ENCODE measurements at places on chromosomes 7 and 10.

GRCh38 chr7:142313528-142313927 lies 55.7 kb upstream of the PRSS58 start:
- DNase-seq, result no peak

DNA sequence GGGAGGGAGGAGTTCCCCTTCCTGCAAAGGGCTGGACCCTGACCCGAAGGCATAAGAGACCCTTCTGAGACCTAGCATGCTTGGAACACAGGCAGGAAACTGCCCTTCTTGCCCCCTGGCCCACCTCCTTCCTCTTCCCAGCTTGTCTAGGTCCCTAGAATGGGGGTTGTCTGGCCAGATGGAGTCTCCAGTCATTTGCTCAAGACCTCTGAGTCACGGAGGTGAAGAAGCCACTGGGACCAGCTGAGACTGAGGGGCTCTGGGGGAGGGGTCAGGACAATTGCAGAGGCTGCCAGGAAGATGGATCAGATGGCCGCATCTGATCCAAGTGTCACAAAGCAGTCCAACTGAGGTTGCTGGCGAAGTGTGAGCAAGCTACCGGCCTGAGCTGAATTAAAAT lies 46.2 kb downstream of the COL13A1 start:
- no peak for DNase-seq

DNA sequence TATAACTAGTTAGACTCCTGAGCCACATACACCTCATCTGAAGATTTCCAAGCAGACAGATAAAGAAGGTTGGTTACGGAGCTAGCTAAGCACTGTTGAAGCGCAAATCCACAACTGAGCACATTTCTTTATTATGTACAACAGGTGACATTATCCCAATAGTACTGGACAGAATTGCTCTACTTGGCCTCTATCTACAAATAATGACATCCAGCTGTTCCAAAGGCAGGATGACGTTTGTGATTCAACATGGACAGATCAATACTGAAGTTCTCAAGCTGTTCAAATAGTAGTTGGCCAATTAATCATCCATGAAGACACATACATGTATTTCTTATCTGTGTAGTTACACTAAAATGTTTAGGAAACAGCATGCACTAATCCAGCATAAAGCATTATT lies 101.0 kb downstream of the UBE2H start:
- DNase-seq, result no peak

DNA sequence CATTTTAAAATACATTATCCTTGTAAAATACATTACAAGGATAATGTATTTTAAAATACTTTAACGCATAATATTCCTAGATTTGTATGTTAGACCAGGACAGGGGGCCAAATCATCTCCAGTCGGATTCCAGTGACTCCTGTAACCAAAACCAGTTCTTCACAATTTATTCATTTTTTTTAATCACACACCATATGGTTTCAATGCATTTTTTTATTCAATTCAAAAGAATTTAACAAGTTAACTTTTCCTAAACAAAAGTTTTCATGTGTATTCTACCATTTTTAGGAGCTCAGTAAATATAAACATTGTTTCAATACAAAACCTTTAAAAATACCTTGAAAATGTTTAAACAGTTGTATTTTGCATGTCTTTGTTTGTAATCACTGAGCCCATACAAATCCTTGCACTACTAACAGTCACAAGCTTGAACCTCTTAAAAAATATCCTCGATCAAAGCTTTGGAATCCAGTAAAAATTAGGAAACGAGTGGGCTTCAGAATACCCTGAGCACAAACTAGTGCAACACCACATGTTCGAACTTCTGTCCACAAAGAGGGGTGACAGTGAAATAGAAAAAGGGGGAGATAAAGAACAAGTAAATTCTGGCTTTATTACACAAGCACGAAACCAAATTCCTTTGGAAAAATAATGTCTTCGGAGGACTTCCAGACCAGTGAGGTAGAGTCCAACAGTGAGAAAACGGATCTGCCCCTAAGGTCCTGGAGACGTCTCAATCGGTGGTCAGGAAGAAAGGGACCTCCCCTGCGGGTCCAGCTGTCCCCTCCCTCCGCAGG lies 1.6 kb downstream of the CCDC71L start:
- DNase-seq, result no peak

GRCh38 chr10:48554656-48555055 lies 50.2 kb downstream of the ARHGAP22 start:
- DNase-seq, result no peak

GRCh38 chr10:8951440-8952089 lies 897.1 kb downstream of the GATA3 start:
- DNase-seq, result no peak

GRCh38 chr10:115441907-115442545 lies 348.9 kb downstream of the ATRNL1 start:
- DNase-seq, result no peak

- no peak for DNase-seq
These were observed 35.1 kb upstream of the AKR1E2 start for GRCh38 chr10:4790922-4791321.

DNA sequence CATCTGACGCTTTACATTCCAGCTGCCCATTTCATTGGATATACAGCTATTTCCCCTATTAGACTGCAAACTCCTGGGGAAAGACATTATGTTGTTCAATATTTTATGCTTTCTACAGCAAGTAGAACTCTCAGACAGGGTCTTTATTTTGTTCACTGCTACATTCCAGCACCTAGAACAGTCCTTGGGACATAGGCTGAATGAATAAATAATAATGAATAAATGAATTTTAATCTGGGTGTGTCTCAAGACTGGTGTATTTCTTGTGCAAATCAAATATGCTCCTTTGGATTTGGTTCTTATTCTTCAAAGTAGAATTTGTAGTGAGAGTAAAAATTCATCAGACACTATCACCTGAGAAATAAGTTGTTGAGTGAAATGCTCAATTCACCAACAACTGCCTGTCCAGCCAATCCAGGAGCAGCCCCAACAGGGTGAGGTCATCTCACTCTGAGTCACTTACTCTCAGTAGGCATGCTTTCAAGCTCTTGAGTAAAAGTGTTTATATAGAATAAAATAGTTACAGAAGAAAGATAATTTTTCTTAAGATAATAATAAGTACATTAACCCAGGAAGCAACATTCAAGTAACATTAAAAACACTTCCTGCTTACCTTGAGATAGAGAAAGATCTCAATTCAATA lies 287.5 kb upstream of the NPVF start:
- DNase-seq, result no peak

DNA sequence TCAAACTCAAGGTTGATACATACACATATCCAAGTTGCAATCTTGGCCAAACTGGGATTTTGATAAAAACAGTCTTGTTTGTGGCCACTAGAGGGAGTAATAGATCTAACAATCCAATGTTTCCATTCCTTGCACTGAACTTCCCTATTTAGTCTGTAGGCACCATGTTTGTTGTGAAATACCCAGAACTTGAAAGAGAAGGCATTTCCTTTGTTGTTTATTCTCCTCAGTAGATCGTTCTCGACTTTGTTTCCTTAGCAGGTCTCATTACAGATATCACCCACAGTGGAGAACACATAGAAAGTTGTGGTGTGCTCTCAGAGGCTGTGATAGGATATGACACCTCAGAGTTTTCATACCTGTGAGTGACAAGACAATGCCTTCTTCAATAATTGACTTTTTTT lies 70.3 kb upstream of the MXI1 start:
- no peak for DNase-seq

GRCh38 chr7:11170863-11171568 lies 197.3 kb downstream of the PHF14 start:
- no peak for DNase-seq

DNA sequence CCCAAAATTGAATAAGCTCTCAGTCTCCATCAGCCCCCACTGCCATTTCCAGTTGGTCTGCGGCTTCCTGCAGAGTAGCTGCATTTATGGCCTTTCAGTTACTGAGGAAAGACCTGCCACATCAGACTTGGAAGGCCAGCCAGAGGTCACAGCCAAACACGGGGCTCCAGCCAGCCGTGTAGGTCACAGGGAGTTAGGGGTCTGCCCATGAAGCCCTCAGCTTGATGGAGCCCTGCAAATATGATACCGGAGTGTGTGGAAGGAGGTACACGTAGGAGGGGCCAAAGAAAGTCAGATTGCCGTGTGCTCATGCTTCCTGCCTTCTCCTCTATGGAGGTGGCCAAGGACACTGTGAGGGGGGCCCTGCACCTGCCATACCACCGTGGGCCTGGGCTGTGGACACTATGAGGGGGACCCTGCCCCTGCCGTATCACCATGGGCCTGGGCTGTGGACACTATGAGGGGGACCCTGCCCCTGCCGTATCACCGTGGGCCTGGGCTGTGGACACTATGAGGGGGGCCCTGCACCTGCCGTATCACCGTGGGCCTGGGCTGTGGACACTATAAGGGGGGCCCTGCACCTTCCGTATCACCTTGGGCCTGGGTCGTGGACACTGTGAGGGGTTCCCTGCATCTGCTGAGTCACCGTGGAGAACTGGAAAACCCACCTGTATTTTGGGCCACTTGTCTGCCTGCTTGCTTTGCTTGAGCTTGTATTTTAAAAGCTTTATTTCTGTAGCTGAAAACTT lies 335.7 kb upstream of the SHH start:
- DNase-seq, result no peak

DNA sequence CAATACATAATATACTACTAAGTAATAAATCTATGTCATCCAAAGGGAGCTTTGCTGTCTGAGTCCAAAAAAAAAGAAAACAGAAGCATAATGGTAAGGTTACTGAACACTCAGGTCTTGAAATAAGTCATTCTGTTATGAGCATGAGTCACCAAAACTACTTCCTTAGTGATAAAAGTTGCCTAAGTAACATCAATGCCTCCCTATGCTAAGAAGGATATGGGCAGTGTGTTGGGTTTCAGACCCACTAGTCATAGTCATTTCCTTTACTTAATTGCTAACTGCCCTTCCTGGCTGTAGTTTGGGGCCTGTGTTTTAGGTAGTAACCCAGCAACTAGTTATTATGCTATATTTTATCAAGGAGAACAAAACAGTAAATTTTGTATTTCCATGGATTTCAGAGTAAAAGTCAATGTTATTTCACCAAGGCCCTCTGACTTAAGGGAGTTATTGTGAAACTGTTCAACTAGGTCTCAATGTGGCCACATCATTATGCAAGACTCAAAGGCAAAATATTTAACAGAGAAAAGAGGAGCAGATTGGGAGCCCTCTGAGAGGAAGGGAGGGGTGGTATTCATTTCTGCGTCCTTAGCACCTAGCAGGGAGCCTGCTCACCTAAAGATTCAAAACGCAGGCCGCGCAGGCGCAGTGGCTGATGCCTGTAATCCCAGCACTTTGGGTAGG lies 11.7 kb upstream of the VIM start:
- DNase-seq, result no peak

GRCh38 chr10:52276986-52277385 lies 37.1 kb upstream of the DKK1 start:
- DNase-seq, result no peak

Data from stimulated activated naive CD8-positive, alpha-beta T cell treated with anti-CD3 and anti-CD28 coated beads, Interleukin-15, Interleukin-2, amounts not matched to agents 100 U/mL and 50 U/mL, for 24 hours (primary cell).